ENCODE measurements at places on chromosomes 6 and 20.

GRCh38 chr6:137495703-137496336 lies 1.6 kb upstream of the OLIG3 start:
- DNase-seq: no peak

- DNase-seq: no peak
Measured at GRCh38 chr6:14682812-14683211, 563.1 kb upstream of the JARID2 start.

- DNase-seq: no peak
Measured at GRCh38 chr20:43744966-43745730, 18.3 kb upstream of the GTSF1L start.

GRCh38 chr6:111150577-111150976 lies 63.3 kb downstream of the SLC16A10 start:
- DNase-seq: no peak

- DNase-seq: peak; percentile 38
Measured at GRCh38 chr6:139881728-139882211, 507.3 kb upstream of the CITED2 start.
